ENCODE measurements at places on chromosomes 16 and 17.

DNA sequence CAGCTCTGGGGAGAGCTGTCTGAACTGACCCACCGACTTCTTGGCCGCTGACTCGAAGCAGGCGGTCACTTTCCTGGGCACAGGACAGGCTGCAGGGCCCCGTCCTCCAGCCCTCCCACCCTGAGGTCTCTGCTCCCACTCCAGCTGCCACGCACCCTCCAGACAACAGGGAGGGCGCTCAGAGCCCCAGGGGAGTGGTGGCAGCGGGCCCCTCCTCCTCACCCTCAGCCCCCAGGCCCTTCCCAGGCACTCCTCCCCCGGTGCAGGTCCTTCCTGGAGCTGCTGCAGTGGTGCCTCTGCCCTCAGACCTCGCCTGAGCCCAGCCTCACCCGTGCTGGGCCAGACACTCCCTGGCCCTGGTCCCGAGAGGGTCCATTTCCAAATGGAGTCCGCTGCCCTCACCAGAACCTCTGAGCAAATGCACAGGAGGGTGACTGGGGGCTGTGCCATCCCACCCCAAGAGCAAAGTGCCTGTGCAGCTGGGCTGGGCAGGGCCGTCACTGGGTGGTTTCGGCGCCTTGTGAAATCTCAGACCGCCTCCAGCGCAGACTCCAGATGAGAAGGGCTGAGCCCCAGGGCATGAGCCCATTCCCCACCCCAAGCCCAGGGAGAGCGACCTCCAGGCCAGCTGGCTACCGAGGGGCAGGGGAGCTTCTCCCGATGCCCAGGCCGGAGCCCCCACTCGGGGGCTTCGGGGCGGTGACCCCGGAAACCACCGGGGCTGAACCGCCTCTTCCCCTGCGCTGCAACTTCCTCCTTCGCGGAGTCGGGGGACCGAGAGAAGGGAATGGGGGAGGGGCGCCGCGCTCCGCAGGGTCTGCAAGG lies 717 bp downstream of the CYBA start:
- DNase-seq, result no peak

DNA sequence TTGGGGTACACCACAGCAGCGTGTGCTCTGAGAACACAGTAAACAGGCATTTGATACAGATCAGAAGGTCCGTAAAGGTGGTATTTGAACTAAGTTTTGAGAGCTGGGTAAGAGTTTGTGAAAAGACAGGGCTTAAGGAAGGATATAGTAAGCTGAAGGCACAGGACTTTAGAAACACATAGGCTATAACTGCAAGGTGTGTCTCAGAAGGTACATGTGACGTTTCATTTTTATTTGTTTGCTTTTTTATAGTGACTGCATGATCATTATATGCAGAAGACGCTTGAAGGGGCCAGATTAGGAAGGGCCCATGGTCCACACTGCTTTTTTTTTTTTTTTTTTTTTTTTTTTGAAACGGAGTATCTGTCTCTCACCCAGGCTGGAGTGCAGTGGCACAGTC lies 644.6 kb downstream of the WWOX start:
- DNase-seq, result no peak

DNA sequence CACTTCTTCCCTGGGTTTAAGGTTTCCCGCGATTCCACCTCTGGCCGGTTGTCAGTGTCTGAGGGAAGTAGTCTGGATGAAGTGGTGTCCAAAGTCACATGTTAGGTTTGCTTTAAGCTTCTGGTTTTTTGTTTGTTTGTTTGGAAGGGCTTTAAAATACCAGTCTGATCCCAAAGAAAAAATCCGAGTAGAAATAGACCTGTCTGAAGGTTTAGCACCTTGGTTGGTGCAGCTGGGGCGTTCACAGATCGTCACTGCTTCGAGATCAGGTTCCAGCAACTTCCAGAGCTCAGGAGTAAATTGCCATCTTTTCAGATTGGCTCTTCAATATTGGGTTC lies 567 bp downstream of the TMEM97 start:
- DNase-seq, result no peak

- DNase-seq, result no peak
Observed at GRCh38 chr17:31696703-31697325, 162.2 kb downstream of the COPRS start.

DNA sequence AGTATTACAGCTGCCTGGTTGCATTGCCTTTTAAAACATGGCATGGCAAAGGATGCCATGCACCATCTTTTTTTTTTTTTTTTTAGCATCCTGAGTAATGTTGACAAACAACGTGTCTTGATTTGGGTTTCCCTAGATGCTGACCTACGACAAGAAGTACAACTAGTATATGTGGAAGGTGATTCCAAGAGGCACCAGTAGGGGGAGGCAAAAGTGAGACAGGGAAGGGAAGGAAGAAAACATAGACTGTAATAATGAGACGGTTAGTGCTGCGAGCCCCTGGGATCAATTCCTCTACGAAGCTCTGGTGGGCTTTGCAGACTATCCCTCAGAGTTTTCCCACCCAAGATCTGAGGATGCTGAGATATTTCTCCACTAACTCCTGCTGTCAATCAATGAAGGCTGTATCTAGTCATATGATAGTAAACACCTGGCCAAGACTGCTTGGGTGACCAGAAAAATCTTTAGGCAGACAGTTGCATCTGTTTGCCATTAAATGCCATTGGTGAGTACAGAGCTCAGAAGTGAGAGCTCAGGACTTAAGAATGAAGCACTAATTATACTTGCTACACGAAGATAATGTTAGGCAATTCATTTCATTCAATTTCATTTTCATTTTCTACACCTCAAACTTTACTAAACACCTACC lies 458.6 kb upstream of the GOT2 start:
- no peak for DNase-seq

DNA sequence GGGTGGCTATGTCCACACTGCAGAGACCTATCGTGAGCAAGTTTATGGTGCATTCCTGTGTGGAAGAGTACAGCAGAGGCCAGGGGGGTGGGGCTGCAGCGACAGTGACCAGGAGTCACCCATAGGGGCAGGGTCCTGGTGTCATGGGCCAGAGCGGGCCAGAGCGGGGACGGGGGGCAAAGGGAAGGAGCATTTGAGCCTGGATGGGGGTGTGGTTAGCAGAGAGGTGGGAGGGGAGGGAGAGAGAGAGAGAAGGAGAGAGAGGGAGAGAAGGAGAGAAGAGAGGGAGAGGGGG lies 17.8 kb downstream of the JPH3 start:
- DNase-seq, result no peak

DNA sequence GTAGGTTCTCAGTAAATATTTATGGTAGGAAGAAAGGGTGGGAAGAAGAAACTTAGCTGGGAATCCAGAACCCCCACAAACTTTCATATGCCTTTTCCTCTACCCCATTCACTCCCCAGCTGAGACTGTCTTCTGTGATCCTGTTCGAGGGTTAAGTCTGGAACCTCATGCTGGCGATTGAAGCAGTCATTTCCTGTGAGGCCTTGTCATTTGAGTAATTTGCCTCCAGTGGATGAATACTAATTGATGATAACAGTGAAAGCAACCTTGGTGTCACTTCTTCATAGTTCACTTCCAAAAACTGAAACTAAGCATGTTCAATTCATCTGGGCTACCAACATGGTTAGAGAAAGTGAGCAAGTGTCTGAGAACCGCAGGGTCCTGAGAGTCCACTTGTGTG lies 401.2 kb downstream of the CDH13 start:
- no peak for DNase-seq

All from posterior cingulate gyrus (tissue), 11 donors.